ENCODE measurements at places on chromosomes 12 and 14. TPM values are rescaled to one million over a fixed set of nuclear protein-coding genes. Genes with fewer than 3 reads are reported as not detected.

LLPH gene
- 3.3 TPM for total RNA-seq

SYCP3 gene
- total RNA-seq, result 0.67 TPM

LAG3 gene
- total RNA-seq, result 0.33 TPM

KCNA5 gene
- total RNA-seq, result not detected

A2ML1 gene
- not detected for total RNA-seq

HOXC6 gene
- not detected for total RNA-seq

ASCL1 gene
- total RNA-seq, result not detected

SIX4 gene
- total RNA-seq, result 6.9 TPM

LBHD2 gene
- not detected for total RNA-seq

PIWIL1 gene
- not detected for total RNA-seq

RFLNA gene
- 2.6 TPM for total RNA-seq

All from vein endothelial cell (primary cell).